ENCODE measurements at places on chromosomes 1 and 21.

GRCh38 chr1:164577291-164577690 is 18.3 kb downstream of the PBX1 start:
- no peak for DNase-seq

GRCh38 chr21:38183961-38184360 is 72.8 kb upstream of the KCNJ15 start:
- no peak for DNase-seq

DNA sequence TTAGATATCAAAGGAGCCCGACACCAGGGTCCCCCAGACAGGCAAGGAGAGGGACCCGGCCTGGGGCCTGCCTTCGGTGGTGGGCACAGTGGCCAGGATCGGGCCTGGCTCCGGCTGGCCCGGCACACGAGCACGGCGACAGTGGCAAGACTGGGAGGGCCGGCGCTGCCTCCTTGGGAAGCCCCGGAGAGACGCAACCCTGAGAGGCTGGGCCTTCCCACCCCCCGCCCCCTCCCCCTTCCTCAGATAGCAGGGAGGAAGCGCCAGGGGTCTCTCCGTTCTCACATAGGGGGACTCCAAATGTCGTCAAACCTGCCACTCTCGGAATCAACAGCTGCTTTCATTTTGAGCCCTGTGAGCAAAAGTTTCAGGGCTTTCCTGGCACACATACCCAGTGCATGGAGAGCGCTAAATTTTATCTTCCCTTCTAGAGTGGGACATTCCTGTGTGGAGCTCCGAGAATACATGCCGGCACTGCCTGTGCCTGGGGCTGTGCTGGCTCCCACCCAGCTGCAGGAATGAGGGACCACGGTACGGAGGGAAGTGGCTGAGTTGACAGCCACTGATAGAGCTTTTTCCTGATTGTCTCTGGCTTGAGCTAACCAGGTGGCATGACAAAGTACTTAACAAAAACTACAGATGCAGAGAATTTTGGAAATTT is 62.4 kb downstream of the CD247 start:
- DNase-seq: no peak

GRCh38 chr1:21175670-21176581 is 771 bp downstream of the EIF4G3 start:
- DNase-seq: peak; percentile 18

DNA sequence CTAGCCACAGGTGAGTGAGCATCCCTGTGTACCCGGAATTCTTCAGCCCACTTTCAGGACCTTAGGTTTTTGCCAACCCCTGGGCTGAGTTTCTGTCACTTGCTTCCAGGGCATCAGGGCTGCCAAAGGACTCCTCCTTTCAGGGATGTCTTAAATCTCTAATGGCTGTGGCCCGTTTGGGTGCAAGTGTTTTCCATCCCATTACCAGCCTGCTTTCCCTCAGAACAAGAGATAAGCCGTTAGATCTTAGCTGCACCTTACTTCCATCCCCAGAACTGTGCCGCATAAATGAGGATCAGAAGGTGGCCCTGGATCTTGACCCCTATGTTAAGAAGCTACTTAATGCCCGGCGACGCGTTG is 652 bp downstream of the SNAPIN start:
- DNase-seq: no peak

DNA sequence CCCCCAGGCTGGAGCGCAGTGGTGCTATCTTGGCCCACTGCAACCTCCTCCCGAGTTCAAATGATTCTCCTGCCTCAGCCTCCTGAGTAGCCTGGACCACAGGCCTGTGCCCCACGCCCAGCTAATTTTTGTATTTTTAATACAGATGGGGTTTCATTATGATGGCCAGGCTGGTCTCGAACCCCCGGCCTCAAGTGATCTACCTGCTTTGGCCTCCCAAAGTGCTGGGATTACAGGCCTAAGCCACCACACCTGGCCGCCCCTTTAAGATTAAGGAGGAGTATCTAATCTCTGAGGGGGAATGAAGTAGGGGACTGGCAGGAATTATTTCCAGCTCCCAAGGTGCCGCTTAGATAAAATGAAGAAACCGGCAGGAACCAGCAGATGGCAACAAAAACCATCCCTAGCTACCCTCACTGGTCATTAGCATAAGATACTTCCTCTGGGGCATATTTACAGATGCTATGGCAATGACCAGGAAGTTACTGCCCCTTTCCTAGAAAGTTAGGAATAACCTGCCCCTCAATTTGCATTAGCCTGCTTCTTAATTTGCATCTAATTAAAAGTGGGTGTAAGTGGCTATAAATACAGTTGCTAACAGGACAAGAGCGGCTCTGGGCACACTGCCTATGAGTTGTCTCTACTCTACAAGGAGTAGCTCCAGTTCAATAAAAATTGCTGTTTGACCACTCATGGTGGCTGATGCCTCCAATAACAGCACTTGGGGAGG is 7.1 kb upstream of the NSUN4 start:
- DNase-seq: no peak

GRCh38 chr1:203703586-203703985 is 61.4 kb upstream of the LAX1 start:
- no peak for DNase-seq

DNA sequence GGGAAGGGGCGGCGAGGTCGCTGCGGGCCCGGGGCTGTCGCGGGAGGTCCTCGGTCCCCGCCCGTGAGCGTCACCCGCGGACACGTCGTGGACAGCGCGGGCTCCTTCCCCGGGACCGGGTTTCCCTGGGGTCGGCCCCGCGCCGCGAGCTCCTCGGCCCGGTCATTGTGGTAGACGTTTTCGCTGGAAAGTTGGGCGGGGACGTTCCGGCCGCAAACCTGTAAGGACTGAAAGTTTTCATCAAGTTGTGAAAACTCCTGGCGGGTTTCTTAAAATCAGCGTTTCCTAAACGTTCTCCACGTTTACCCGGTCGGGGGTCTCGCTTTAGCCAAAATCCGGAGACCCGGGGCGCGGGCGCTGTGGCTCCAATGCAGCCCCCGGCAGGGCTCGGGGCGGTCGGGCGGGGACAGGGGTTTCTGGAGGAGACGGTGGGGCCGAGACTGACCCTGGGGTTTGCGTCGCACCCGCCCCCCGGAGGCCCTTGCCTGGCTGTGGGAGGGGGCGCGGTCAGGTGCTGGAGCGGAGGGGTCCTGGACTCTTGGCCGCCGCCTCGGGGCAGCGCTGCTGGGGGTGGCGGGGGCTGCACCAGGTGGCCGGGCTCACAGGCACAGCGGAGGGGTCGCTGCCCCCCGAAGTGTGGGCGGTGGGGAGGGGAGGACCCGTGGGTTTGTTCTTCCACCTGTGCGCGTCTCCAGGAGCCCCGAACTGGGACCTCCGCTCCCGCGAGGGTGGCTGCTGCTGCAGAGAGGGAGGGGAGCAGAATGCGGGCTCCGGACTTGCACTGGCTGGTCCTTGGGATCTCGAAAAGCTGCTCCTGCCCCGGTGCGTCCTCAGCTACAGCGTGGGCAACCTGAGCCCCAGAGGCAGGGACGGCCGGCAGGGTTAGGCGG is 827 bp downstream of the PRKCZ start:
- no peak for DNase-seq

DNA sequence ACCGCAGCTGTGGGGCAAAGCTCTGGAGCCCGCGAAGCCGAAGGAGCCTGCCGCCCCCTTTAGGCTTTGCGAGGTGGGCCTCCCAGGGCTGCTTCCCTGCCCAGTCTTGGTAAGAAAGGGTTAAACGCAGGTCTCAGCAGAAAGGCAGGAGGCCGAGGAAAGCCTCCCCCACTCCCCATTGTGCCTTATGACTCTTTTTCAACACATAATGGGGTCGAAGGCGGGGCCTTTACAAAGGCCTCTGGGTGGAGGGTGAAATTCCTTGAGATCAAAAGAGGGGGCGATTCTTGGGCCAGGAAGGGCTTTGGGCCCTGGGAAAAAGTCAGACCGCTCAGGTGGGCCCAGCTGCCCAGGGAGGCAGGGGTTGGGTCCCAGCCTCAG is 880 bp downstream of the ALPL start:
- DNase-seq: no peak

- no peak for DNase-seq
Measured at GRCh38 chr1:90162216-90162615, 167.3 kb downstream of the ZNF326 start.

DNA sequence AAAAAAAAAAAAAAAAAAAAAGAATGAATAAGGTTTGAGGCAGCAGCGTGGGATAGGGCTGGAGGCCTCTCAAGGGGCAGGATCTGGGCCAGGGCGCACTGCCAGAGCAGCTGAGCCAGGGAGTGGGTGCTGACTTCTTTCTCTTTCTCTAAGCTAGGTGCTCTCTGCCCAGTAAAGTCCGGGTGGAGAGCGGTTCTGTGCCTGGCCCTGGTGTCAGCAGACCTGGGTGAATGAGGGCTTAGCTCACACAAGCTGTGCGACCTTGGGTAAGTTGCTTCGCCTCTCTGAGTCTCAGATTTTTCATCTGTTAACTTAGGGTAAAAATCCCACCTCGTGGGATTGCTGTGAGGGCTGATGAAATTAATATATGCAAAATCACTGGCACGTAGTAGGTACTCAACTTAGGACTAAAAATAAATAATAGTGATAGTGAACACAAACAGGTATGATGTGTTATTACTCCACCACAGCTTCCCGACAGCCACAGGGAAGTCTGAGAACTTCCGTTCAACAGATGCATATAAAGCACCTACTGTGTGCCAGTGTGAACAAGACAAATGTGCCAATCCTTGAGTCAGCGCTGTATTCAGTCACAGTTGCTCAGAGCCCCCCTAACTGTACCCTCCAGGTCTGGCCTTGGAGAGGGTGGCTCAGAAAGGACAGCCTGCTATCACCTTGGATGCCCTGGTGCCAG is 2.0 kb upstream of the FAM131C start:
- no peak for DNase-seq

DNA sequence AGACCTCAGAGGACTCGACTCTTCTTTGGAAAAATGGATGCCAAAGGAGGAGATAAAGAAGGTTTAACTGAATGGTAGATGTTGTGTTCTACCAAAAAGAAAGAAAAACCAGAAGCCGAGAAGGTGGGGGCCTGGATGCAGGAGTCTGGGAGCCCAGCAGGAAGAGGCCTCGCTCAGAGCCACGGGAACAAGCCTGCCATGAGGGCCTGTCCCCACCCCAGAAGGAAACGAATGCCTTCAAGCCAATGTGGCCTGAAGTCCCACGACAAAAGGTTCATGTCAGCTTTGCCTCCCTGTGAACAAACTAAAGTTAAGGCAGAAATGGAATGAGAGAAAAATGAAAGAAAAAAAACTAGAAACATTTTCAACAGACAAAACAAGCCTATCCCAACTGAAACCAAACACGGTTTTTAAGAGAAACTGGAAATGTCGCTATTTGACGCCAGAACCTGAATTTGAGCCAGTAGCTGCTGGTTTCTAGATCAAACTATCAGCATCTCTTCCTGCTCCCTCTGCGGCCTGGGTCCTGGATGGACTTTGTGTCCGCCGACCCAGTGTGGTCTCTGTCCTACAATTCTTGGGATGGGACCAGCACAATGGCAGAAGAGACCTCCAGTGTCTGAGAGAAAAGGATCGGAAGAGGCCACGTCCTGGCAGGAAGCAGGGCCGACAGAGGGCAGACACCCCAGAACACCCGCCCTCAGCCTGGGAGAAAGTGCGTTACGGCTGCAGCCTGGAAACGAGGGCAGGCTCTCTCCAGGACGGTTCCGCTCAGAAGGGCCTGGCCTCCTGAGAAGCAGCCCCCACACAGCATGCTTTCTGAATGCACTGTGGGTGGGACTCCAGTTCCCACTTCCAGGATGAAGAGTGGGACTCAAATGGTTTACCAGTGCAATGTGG is 35.2 kb downstream of the SLC45A1 start:
- DNase-seq: no peak

GRCh38 chr1:217907504-217907903 is 276.4 kb downstream of the SPATA17 start:
- DNase-seq: no peak

GRCh38 chr21:41823906-41824305 is 55.2 kb downstream of the PRDM15 start:
- no peak for DNase-seq

GRCh38 chr1:84570436-84571149 is 3.6 kb downstream of the CTBS start:
- no peak for DNase-seq

DNA sequence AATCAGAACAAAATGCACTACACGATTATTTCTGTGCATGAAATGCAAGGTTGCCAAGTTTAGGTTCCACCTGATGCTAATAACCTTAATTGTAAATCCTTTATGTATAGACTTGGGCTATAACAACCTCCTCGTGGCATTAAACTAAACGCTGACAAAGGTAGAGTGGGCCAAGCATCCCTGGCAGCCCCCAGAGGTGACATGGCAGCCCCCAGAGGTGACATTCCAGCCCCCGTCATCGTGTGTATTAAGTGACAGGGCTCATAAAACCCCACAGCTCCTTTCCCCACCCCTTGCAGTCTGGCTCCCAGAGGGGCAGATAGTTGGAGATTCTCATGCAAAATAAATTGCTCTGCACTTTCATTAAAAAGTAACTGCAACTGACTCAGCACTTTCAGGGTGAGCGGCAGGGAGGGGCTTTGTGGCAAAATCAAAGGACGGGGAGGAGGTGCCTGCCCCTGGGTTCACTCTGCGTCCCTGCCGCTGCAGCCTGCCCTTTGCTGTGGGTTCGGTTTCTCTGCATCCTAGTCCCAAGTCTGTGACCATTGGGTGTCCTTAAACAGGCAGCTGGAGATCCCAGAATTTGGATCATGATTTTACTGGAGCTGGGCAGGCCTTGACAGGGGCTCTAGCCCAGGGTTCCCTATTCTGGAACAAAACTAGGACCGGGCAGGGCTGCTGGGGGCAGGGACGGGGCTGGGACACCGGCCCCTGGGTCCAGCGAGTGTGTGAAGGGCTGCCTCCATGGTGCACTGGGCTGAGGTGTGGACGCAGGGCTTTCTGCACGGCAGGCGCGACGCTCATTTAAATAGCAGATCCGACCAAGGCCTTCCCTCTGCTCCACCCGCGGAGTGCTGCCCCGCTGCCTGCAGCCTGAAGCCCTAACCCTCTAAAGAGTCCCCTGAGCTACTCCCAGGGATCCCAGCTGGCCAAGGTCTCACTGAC is 234.9 kb upstream of the VAMP3 start:
- no peak for DNase-seq

GRCh38 chr1:150186789-150187559 is 37.3 kb downstream of the PLEKHO1 start:
- DNase-seq: no peak

GRCh38 chr1:31670593-31670964 is 25.9 kb upstream of the PEF1 start:
- no peak for DNase-seq

- no peak for DNase-seq
Measured at GRCh38 chr1:58000821-58001220, 545.7 kb downstream of the OMA1 start.

GRCh38 chr1:224743608-224744164 is 127.6 kb downstream of the CNIH3 start:
- no peak for DNase-seq

Measured in activated CD4-positive, alpha-beta T cell treated with anti-CD3 and anti-CD28 coated beads, Interleukin-2, amount 50 U/mL, for 4 hours (primary cell).